ENCODE measurements at places on chromosomes 1 and 21.

DNA sequence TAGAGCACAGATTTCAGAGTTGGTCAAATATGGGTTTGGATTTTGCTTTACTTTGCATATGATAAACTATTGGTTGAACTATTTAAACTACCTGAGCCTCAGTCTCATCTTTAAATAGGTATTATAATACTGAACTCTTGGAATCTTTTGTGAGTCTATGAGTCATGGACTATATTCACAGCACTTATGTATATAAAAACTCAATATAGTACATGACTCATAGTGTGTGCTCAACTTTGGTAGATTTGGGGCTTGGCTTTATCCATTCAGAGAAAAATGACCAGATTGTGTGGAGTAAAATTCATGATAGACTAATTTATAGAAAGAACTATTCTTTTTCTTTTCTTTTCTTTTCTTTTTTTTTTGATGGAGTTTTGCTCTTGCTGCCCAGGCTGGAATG, 28.7 kb downstream of the FCRL3 start:
- no peak for DNase-seq

DNA sequence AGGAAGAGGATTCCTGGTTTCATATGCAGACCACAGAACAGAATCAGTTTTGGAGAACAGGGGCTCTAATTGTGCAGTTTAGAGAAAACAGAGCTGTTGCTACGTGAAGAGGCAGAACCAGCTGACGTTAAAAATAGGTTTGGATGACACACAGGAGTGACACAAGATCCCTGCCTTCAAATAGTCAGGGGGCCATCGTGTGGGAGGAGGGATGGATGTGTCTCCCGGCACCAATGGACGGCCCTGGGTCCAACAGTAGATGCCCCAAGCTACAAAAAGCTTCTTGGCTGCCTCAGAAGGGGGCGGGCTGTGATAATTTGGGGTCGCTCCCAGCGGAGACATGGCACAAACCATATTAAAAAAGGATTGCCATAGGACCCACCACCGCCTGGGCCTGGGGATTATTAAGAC, 87.8 kb downstream of the MRPL37 start:
- no peak for DNase-seq

- DNase-seq = peak; percentile 54
These were observed 12.3 kb upstream of the IFNLR1 start for GRCh38 chr1:24199291-24199900.

DNA sequence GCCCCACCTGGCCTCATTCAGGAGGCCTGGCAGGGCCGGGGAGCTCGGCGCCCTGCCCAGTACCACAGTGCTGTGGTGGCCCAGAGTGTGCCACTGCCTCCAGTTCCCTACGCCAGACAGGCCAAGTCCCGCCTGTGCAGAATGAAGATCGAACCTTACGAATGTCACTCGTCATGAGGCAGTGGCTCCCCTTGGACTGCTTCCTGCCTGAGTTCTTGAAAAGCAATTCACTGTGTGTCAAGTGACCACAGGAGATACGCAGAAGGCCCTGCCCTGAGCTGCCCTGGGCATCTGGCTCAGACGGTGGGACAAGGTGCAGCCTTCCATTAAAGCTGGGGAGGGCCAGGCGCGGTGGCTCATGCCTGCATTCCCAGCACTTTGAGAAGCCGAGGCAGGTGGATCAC, 49.6 kb upstream of the LRP8 start:
- DNase-seq = no peak

- DNase-seq = no peak
These were observed 47.6 kb upstream of the ADARB1 start for GRCh38 chr21:45026826-45027225.

- no peak for DNase-seq
These were observed 61.5 kb downstream of the PEX14 start for GRCh38 chr1:10536133-10536770.

DNA sequence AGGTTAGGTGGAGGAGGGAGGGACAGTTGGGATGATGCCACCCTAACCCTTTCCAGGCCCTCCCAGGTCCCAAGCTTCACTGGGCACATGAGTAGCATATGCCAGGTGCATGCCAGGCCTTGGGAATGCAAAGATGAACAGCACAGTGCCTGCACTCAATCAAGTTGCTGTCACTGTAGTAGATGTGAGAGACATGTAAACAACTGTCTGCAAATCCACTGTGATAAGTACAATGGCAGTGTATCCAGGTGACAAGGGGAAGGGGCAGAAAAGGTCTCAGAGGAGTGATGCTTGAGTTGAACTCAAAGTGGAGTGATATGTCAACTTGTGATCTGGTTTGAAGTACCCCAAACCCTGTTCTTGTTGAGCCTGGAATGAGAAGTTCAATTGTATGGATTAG, 49.5 kb upstream of the LRRN2 start:
- DNase-seq = no peak

DNA sequence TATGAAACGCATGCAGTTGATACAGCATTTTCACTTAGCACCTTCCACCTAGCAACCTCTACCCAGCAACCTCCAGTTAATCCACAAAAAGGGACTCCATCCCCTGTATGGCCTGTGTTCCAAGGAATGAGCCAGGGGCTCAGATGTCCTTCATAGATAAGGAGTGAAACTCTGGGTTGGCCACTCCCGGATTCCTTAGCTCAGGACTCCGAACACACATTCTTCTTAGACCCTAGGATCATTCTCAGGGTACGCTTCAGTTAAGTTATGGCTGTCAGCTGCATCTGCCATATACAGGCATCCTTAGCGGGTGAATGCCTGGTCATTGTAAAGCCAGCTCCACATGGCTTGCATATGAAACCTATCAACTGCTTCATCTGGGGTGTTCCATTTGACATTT, 15.9 kb upstream of the IFI6 start:
- DNase-seq = no peak

GRCh38 chr21:42346441-42346840, 4.4 kb downstream of the TFF2 start:
- no peak for DNase-seq

- no peak for DNase-seq
These were observed 116.3 kb downstream of the RHOU start for GRCh38 chr1:228851618-228852017.

DNA sequence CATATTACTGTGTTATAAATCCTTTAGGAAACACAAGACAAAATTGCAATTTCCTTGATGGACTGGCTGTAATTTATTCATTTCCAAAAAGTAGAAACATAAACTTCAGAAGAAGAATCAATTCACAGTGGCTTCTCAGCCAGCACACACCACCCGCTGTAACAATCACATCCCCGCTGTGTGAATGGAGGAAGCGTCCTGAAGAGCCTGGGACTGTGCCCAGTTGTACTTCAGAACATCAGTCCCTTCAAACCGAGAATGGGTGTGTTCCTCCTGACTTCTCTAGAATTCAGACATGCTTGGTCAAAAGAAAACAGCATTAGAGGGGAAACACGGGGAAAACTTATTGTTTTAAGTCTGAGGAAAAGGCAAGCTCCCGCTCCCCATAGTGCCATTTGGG, 28.8 kb upstream of the CD84 start:
- no peak for DNase-seq

GRCh38 chr1:52706941-52707926, 9.1 kb upstream of the COA7 start:
- DNase-seq = no peak

DNA sequence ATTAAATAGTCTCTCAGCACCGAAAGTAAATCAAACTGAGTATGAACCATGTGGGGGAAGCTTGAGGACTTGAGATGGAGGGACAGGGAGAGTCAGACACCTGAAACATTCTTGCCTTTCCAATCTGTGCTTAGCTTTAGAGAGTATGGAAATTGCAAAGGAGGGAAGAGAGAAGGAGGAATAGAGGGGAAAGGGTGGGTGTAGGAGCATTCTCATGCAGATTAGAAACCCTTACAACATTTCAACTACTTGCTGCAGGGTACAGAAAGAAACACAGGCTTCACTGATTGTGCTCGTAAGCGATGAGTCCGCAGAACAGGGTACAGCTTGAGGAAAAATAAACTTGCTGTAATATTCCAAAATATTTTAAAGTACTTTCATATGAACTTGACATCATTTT, 73.8 kb downstream of the NIBAN1 start:
- DNase-seq = no peak

DNA sequence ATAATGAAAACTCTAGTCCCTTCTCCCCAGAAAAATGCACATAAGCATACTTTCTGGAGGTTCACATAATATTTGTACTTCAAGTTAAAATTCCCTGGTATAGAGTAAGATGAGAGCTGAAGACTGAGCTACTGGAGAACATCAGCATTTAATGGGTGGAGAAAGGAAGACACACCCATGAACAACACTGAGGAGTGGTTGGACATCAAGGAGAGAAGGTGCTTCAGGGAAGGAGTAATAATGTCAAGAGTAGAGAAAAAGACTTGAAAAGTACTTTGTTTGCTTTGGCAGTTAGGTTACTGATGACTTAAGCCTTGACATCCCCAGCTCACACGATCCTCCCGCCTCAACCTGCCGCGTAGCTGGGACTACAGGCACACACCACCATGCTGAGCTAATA, 21.9 kb downstream of the PEA15 start:
- no peak for DNase-seq

Measured in stimulated activated CD4-positive, alpha-beta T cell treated with anti-CD3 and anti-CD28 coated beads, TNF-alpha, amount 100 ng/mL, for 1 hour (primary cell).